ENCODE measurements at places on chromosomes 12 and 14.

GRCh38 chr12:47823422-47824086 lies 3.9 kb upstream of the HDAC7 start:
- no peak for DNase-seq

DNA sequence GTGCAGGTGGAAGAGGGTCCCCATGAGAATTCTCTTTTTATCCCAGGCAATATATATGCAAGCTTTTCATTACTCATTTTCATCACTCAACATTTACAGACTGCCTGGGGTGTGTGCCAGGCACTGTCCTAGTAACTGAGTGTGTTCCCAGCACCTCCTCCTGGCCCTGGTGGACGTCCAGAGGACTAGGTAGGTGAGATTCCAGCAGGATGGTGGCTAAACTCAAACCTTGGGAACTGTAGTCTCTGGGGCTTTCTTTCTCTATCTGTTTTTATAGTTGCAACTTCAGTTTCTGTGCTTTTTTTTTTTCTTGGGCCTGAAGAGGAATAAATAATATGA lies 63.8 kb downstream of the SUSD6 start:
- DNase-seq: no peak

- no peak for DNase-seq
Measured at GRCh38 chr14:65044596-65044959, 57.7 kb downstream of the MAX start.

GRCh38 chr14:103816991-103817390 lies 30.4 kb downstream of the PPP1R13B start:
- no peak for DNase-seq

DNA sequence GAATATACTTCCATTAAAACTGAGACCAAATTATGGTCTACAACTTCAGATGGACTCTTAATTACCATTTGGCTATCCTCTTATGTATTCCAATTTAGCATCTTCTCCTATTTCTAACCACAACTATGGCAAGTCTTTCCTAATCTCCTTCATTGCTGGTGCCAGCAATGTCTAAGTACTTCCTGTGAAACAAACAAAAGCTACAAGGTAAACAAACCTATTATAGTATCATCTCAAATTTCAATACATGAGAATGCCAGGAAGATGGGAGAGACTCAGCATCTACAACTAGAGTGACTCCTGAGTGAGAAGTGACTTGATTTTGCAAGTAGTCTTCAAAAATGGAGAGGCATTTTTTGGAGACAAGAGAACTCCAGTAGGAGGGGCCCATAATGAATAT lies 202.9 kb upstream of the ATXN7L3B start:
- no peak for DNase-seq

DNA sequence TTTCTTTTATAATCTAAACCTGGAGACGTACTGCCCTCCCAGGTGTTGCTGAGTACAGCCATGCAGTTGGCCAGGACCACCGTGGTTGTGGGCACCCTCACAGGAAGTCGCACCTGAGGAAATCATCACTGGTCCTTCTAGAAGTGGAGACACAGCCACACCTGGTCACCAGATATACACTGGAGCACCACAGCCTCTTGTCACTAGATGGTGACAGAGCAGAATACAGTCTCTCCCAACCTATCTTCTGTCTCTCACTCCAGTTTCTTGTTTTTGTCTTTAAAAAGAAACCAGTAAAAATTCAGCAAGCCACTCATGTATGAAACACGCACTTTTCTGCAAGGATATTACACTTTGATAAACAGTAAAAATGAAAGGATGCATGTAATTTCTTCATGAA lies 43.1 kb upstream of the GPHB5 start:
- DNase-seq: no peak

DNA sequence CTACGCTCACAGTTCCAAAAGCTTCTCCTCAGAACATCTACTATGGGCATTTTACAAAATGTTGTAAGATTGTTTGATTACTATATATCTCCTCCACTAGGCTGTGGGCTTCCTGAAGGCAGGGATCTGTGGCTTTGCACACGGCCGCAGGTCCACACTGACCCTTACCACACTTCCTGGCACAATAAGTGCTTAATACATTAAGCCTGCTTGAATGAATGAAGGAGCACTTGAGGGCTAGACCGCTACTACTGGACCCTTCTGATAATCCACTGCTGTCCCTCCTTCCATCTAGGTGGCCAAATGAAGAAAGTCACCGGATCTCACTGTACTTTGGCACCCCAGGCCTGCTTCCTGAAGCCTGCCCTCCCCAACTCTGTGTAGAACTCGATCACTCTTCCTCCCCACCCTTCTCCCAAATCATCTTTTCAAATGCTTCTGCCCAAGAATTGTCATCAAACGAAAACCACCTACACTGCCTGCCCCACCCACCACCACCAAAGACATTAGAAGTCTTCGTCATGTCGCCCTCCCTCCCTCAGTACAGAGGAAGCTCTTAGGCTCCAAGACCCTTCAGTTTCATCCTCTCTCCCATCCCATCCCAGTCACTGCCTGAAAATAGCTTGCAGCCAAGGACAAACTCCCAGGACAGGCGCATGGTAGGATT lies 596 bp upstream of the ZBTB39 start:
- DNase-seq: no peak

GRCh38 chr14:99698642-99699041 lies 14.5 kb downstream of the CYP46A1 start:
- DNase-seq: no peak

Measured in NCI-H1092 (cell line).